ENCODE measurements at places on chromosomes 4 and X.

DNA sequence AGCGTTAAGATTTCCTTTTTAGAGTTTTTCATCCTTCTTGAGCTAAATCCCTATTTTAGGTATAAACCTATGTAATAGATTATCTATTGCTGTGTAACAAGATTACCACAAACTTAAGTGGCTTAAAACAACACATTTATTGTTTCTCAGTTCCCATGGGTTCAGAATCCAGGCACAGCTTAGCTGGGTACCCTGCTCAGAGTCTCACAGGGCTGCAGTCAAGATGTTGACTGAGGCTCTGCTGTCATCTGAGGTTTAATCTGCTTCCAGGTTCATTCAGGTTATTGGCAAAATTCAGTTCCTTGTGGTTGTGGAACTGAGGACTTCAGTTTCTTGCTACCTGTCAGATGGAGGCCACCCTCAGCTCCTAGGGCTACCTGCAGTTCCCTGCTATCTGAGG, 60.9 kb downstream of the GK start:
- no peak for DNase-seq

- no peak for DNase-seq
Observed at GRCh38 chr4:2501034-2501594, 32.2 kb downstream of the RNF4 start.

- no peak for DNase-seq
Observed at GRCh38 chr4:6714954-6715353, 1.0 kb upstream of the BLOC1S4 start.

GRCh38 chrX:110310896-110311295, 7.0 kb downstream of the AMMECR1 start:
- no peak for DNase-seq

- DNase-seq = no peak
Observed at GRCh38 chr4:29405116-29405515, 1315.1 kb upstream of the PCDH7 start.

- no peak for DNase-seq
Observed at GRCh38 chrX:64150775-64151174, 54.7 kb downstream of the AMER1 start.

- no peak for DNase-seq
Observed at GRCh38 chrX:22193851-22194659, 78.7 kb upstream of the CBLL2 start.

All from esophagus muscularis mucosa (tissue), 4 donors.